ENCODE measurements at places on chromosomes 7 and 10.
A peak's percentile ranks its signal among the peaks of the same experiment; 100 is the strongest.

GRCh38 chr10:29534590-29534989, 100.2 kb downstream of the SVIL start:
- DNase-seq: no peak

DNA sequence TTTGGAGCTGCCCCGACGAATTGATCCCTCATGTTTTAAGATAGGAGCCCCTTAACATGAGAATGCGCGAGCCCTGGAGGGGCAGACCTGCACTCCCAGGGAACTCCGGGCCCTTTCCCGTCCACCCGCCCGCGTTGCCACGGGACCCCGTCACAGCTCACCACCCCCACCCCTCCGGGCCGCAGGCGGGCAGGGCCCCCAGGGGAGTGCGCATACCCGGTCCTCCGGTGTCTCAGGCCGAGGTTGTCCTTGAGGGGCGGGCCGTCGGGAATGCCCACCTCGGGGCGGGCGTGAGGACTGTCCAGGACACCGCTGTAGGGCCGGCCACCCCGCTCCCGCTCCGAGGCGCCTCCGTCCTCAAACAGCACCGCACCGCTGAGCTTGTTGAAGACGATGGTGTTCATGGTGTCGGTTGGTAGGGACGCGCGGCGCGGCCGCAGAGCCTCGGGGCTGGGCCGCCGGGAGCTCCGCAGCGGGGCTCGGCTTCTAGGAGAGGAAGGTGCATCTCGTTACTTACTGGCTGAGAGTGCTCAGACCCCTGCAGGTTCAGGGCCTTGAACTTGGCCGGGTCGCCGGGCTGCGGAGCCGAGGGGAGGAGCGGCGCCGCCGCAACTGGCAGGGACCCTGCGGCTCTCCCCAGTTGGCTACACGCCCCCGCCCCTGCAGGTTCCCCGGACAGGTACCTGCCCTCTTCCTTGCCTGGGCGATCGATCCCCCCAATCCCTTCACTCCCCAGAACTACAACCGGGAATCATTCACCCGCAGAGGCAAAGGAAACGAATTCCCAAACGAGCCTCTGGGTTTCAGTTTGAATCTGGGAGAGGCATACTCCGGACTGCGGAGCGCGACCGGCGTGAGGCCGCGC, 2.4 kb downstream of the MKX start:
- peak; percentile 82 for DNase-seq

DNA sequence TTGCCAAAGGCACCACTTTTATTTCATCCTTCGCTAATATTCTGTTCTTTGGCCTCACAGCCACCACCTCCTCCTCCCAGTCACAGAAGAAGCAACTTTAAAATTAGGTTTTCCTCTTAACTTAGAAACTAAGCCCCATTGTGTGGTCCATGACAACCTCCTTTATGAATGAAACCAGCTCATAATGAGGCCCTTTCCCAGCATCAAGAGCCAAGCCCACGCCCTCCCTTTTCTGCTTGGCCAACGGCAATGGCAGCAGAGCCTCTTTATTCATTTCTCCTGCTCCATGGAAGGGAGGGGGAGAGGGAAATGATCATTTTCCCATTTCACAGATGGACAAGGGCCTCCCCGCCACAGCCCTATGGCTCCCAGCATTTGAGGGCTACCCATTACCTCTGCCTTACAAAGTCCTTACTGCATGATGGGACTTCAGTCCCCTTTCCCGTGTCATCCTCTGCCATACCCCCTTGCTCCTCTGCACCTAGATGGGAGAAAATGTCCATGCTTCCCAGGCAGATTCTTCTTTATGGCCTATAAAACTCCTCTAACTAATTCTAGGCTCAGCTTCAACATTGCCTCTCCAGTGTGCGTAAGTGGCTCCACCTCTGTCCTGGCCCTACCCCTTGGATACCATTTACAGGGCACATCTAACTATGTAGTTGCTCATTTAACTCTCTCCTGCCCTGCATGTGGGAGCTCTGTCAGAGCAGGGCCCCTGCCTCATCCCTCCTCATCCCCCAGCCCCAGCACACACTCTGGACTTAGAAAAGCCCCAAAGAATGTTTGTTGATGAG, 475.5 kb downstream of the RPS24 start:
- DNase-seq: no peak

- DNase-seq: peak; percentile 52
These were observed 104.6 kb downstream of the WDR37 start for GRCh38 chr10:1160561-1161314.

DNA sequence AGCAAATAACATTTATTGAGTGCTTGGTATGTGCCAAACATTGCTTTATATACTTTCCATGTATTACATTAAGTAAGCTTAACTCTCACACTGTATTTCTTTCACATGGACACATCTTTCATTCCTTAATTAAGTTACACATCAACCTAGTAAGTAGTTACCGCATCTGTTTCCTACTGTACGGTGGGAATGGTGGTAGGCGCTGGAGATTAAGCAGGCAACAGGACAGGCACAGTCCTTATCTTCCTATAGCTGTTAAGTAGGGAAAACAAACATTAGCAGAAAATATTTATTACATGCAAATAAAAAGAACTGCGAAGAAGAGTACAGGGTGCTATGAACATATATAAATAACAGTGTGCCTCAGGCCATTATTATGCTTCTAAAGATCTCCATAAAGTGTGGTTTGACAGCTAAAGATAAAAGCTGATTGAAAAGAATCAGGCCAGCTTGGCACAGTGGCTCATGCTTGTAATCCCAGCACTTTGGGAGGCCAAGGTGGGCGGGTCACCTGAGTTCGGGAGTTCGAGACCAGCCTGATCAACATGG, 105.0 kb downstream of the SUGCT start:
- no peak for DNase-seq

DNA sequence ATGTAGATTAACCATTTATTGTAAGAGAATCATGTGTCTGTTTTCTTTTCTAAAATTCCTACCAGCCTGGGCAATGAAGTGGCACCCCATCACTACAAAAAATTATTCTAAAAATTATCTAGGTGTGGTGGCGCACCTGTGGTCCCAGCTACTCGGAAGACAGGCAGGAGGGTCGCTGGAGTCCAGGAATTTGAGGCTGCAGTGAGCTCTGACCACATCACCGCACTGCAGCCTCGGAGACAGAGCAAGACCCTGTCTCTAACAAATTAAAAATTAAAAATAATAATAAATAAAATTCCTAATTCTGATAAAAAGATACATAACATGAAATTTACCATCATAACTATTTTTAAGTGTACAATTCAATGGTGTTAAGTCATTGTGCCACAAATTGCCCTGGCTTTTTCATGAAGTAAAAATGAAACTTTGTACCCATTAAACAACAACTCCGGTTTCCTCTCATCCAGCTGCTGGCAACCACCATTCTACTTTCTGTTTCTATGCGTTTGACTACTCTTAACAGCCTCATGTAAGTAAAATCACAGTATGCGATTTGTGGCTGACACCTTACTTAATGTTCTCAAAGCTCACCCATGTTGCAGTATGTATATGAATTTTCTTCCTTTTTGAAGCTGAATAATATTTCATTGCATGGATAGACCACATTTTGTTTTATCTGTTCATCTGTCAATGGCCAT, 20.6 kb upstream of the USP6NL start:
- no peak for DNase-seq

- no peak for DNase-seq
These were observed 740 bp downstream of the GALNT11 start for GRCh38 chr7:152025937-152026890.

- DNase-seq: no peak
These were observed 44.9 kb downstream of the ANXA8 start for GRCh38 chr10:47438857-47439474.

DNA sequence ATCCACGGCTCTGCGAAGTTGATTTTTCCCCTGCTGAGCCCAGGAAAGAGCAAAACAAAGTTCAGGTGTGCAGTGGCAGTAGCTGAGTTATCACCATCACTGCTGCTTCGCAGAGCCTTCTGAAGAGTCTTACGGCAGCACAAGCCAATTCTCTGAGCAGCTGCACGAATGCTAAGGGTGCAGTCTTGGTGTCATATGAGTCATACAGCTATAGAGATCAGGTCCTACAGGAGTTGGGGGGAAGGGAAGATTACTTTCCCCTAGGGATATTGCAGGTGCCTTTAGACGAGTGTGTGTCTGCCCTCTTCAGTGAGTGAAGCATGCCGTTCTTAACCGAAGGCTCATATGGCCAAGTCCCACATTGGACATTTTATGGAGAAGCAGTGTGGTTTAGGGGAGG, 227.8 kb downstream of the CELF2 start:
- DNase-seq: no peak

GRCh38 chr10:127801302-127801701, 64.3 kb downstream of the FOXI2 start:
- no peak for DNase-seq

DNA sequence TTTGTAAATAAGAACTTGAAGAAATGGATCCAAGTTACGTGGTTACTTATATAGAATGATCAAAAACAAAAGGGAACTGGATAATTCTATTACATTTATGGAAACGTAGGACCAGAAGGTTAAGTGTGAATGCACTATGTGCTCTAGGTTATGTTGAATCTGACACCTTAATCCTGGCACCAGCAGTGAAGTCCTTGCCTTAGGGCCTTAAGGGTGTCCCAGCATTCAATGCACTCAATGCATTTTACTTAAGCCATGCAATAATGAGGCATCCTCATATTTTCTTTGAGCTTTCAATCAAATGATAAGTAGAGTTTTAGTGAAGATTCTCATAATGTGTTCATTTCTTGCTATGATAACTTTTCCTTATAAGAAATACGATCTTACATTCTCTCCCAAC, 178.3 kb upstream of the AGR3 start:
- DNase-seq: no peak

DNA sequence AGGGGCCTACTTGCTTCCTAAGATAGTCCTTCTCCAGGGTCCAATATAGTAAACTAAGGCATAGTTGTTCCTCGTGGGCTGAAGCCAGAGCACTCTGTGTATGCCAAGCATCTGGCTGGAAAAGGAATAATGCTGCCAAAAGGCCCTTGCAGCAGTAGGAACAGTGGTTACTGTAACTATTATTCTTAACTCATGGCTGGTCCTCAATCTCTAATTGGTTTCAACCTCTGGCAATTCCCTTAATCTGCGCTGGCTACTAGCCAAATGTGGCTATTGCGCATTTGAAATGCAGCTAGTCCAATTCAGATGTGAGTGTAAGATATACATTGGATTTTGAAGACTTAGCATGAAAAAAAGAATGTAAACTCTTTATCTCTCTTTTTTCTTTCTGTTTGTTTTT, 27.8 kb upstream of the LBX1 start:
- no peak for DNase-seq

- DNase-seq: no peak
These were observed 277.7 kb downstream of the ANKRD7 start for GRCh38 chr7:118502235-118502634.

DNA sequence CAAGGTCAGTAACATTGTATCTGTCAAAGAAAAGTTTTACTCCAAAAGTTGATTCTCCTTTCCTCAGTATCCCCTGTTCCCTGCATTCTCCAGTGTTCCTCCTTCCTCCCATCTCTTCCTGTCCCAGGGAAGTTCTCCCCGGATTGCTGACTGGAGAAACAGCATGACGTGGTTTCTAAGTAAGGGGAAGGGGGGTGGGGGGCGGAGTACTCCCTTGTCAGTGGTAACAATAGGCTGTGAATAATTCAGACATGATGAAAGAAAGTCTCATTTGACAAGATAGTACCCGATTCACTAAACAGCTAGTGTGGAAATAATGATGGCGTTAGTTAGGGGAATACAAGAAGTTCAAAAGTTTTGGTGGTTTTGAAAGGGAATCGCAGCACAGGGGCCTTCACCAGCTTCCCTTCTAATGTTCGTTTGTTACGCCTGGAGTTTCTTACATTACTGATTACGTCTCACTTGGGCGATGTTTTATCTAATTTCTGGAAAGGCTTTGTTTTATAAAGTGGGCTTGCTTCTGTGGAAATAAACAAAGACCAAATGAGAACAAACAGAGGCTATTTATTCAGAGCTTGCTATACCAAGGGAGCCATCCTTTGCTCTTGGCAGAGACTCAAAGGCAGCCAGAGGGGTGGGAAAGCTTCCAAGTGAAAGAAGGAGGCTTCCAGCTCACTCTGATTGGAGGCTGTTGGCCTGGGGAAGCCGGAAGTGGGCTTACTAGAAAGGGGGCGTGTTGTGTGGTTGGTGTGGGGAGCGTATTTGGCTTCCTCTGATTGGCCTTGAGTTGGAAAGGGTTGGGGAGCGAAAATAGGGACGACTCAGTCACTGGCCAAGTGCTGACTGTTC, 453.7 kb downstream of the SDK1 start:
- no peak for DNase-seq

DNA sequence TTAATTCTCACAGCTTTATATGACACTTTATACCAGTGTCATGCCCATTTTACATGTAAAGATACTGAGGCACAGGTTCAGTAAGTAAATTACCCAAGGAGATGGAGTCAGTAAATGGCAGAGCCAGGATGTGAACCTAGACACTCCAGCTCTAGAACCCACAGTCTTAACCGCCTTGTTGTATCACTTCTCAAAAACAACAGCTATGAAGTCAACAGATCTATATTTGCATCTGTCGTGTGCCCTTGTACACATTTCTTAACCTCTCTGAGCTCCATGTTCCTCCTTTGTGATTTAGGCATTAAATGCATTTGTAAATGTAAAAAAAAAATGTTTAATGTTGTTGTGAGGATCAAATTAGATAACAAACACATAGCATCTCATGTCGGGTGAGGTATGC, 716.2 kb downstream of the SUGCT start:
- DNase-seq: no peak

DNA sequence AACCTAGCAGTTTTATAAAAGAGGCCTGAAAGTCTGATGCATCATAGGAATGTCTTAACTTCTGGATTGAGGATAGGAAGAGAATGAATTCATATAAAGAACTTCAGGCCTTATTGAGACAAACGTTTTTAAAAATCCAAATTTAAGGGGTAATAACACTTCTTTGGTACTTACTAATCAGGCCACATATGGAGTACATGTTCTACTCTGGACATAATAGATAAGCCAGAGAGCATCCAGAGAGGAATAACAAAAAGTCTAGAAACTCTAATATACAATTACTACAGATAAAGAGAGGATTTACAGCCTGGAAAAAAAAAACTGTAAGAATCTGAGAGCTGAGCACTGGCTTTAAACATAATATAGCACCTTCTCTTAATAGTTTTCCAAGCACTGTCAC, 2.9 kb downstream of the MTPAP start:
- DNase-seq: no peak

DNA sequence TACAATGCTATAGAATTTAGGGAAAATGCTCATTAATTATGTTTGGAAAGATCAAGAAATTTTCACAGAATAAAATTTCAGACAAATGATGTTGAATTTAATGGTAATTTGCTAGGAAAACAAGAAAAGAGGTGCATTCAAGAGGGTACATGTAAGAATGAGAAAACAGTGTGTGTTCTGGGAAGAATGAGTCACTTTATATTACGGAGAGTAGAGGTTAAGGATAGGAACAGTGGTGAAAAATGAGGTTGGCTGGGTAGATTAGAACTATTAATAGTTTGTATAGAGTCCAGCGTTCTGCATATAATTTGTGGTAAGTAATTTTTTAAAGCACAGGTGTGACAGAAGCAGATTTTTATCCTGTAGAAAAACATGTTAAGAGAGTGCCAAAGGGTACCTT, 336.7 kb upstream of the MBL2 start:
- no peak for DNase-seq

DNA sequence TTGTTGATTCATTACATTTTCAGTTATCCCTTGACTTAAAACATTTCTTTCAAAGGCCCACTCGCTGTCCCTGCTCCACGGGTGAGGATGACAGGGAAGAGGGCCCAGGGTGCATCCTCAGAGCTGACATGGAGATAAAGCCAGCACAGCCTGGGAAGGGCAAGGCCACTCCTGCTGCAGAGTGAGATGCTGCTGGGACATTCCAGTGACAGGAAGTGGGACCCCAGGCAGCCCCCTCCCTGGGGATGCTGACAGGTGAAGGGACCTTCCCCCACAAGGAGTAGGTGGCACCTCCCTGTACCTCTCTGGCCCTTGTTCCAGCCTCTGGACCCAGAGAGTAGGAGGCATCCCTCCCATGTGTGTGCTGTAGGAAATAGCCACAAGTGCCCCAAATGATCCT, 97.8 kb upstream of the DDC start:
- peak; percentile 53 for DNase-seq
